Suprapubic skin (tissue), 4 donors: ENCODE measurements at places on chromosomes 11 and 22. TPM values are rescaled to one million over a fixed set of nuclear protein-coding genes. Genes with fewer than 3 reads are reported as not detected.

DNA sequence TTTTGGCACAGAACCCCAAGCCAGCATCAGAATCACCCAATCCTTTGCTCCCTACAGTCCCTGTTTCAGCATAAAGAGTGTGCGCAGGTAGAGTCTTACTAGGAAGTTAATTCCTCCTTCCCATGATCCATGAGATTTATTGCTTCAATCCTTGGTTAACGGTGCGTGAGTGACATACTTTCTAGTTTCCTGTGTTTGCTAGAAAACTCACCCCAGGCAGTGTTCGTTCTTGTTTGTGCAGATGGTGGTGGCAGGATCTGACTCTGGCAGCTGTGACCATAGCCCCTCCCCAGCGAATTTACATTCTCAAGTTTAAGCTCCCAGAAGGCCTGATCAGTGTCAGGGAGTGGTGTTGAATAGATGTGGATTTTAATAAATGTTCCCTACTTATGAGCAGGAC is 106.7 kb upstream of the CCT8L2 start:
- no peak for DNase-seq

GRCh38 chr11:95912902-95913560 is 10.9 kb downstream of the MTMR2 start:
- DNase-seq = no peak

- no peak for DNase-seq
Measured at GRCh38 chr11:32326522-32326921, 108.8 kb downstream of the WT1 start.

DNA sequence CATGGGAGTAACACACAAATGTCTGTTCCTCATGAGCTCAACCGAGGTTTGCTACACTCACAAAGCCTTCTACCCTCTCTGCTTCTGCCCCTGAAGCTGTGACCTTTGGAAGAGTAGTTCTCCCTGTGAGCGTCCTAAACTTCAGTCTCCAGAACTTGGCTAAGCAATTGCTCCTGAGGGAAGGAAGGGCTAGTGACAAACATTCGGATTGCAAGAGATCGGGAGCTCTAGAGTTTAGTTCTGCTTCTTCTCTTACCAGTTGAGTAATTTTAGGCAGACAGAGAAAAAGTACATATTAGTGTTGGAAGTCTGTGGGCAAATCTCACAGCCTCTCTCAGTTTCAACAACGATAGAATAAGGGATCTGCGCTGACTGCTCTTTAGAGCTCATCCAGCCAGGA is 27.3 kb upstream of the ELF5 start:
- no peak for DNase-seq

DNA sequence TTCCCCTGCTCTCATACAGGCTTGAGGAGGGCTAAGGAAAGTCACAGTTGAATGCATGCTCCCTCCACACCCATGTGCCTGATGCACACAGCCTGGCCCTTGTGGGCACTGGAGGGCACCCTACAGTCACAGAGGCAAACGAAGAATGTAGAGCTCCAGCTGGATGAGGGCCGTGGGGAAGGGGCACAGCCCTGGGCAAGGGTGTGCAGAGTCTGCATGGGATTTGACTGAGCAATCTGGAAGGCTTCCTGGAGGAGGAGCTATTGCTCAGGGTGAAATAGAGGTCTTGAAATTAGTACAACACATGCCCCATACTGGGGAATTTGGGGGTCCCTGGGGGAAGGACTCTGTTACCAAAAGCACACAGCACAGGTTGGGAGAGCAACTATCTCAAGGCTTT is 64.0 kb downstream of the KCNQ1 start:
- no peak for DNase-seq

- peak; percentile 62 for DNase-seq
Measured at GRCh38 chr22:46845296-46846149, 83.1 kb downstream of the TBC1D22A start.

DNA sequence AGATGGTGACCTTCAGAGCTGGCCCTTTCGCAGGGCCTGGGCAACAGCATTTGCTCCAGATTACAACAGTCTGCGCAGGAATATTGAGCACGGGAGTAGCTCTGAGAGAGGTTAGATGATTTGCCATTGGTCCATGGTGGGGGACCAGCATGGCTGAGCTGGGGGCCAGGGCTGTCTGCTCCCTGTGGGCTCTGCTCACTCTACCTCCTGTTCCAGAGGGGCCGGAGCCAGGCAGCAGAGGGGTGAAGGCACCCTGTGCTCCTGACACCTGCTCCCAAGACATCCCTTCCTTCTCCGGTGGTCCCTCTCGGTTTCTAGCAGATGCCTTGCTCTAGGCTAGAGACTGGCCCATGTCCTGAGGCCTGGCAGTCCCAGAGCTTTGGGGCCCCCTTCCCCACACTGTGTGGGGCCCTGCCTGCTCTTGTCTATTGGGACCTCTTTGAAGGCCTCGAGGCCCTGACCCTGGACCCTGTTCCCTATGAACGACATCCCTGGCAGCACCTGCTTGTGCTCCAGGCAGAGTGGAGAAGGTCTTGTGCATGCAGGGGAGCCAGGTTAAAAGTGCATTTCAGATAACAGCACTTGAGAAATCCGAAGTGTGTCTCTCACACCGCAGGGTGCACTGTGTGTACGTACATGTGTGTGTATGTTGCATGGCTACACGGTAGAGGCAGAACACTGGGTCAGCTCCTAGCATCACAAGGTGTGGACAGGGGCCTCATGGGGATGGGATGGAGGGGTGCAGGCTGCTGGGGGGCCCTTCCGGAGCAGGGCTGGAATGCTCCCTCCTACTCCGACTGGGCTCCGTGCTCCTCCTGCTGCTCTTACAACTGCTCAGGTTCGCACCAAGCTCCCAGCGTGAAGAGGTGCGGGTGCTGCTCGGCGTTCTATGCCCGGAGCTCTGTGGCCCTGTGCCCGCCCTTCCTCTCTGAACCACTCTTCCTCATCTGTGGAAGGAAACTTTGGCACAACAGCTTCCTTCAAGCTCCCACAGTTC is 123.3 kb upstream of the B3GAT1 start:
- DNase-seq = peak; percentile 71

DNA sequence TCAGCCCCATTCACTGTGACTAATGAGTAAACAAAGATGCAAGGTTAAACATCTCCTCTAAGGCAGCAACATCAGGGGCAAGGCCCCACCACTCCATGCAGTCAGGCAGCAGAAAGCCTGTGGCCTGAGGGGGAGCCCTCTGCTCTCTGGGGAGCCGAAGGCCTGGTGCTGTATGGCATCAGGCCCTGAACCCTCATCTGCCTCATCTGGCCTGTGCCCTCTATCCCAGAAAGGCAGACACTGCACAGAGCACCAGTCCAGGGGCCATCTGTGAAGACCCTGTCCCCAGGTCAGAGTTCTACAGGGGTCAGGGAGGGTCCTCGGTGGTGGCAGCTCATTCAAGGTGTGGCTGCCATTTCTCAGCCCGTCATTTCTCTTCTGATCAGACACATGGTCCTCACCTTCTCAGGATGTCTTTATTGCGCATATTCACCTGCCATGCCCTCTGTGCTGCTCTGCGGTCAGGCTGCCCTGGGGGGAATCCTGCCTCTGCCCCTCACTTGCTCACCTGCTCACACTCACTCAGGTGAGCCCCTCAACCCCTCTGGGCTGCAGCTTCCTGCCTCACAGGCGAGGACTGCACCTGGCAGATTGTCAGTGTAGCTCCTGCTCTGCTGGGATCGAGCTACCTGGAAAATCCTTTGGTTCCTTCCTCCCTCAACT is 103.1 kb upstream of the PITPNB start:
- peak; percentile 46 for DNase-seq

GRCh38 chr11:13333456-13333957 is 55.9 kb downstream of the BMAL1 start:
- no peak for DNase-seq

- DNase-seq = peak; percentile 91
Measured at GRCh38 chr11:61695917-61696316, 15.7 kb downstream of the DAGLA start.

DNA sequence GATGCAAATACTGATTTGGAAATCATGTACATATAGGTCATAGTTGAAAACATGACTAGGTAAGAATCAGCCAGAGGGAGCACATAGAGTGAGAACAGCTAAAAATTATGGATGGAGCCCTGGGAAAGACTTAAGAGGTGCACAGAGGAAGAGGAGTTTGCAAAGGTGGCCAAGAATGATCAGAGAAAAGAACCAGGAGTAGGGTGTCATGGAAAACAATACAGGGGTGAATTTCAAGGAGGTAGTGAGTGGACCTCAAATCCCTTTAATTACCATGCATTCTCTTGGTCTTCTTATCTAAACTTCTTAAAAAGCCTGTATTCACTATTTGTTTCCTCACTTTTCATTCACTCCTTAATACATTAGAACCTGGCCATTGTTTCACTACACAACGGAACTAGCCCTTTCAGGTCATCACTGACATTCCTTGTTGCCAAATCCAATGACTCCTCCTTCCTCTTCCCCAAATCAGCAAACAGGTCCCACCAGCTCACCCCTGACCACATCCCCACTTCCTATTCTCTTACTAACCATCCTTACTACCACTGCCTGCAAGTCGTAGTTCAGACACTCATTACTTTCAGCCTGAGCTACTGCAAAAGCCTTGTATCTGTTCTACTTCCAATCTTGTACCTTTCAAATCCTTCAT is 22.6 kb downstream of the BUD13 start:
- DNase-seq = no peak

GRCh38 chr22:27424319-27424718 is 377.2 kb downstream of the MN1 start:
- DNase-seq = no peak

Gene OR51I1
- not detected for total RNA-seq

Gene RAB6A
- 182 TPM for total RNA-seq
